ENCODE measurements at places on chromosomes 4 and X.

GRCh38 chr4:14743172-14743571, 259.1 kb upstream of the CPEB2 start:
- DNase-seq = no peak

DNA sequence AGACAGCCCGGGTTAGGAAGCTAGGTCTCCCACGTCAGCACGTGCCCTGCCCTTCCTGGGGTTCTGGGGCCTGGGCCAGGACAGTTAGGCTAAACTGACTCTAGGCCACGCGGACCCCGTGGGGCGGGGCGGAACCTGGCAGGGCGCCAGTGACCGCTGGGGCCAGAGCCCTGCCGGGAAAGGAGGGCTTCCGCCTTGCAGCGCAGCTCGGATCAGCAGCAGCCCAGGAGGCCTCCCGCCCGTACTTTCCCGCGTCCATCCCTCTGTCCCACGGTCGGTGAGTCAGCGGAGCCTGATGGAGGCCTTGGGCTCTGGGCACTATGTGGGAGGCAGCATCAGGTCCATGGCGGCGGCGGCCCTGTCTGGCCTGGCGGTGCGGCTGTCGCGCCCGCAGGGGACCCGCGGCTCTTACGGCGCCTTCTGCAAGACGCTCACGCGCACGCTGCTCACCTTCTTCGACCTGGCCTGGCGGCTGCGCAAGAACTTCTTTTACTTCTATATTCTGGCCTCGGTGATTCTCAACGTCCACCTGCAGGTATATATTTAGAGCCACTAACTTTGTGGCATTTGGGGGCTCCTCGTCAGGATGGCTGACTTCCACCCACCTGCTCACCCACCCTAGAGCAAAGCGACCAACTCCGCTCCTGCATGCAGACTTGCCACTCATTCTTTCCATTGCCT, at the start of gene SMIM10:
TSS of gene SMIM10 (plus strand) at position 191 of the 681 bp plus-strand sequence. CDS start at position 296, 105 bp downstream.
- no peak for DNase-seq

DNA sequence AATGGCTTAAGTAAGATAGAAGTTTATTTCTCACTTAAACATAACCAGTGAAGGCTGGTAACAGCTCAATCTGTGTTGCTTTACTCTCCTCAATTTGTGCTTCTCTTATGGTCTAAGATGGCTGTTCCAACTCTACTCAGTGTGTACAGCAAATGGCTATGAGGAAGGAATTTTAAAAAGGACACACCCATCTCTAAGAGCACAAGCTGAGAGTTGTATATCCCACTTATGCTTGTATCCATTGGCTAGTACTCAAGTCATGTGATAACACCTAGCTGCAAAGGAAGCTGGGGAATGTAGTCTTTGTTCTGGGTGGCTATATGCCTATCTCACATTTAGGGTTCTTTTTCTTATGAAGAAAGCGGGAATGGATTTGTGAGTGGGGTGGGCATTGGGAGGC, 63.3 kb downstream of the GPAT3 start:
- DNase-seq = no peak

DNA sequence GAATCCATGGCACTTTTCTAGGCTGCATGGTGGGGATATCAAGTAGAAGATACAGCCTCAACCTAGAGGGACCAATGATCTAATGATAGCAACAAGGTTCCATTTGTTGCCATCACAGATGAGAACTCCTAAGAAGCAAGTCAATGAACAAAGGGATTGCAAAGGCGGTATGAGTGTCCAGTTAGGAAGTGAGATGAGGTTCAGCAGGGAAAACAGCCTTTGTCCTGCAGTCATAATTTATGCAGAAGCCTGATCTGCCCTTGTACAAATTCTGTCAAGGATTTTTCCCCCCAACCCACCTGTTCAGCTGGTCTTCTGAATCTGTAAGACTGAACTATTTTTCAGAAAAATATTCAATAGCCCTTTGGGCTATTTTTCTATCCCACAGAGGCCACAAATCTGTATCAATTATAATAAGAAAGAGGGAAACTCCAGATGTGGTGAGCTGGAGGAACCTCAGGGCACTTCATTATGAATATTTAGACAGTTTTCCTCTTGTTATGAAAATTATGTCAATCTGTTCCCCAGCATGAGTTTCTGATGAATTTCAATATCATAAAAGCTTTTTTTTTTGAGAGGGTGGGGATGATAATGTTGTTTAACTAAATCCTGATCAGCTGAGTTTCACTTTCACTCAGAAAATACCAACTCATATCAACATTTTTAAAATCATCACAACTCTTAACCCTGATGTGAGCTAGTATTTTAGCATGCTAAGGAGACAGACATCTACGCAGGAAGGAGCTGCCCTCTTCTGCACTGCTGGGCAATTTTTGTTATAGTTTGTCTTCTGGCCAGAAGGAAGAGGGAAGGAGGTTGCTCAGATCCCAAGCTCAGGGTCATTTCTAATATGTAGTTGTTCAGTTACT, 127.2 kb upstream of the MAP3K15 start:
- DNase-seq = no peak

DNA sequence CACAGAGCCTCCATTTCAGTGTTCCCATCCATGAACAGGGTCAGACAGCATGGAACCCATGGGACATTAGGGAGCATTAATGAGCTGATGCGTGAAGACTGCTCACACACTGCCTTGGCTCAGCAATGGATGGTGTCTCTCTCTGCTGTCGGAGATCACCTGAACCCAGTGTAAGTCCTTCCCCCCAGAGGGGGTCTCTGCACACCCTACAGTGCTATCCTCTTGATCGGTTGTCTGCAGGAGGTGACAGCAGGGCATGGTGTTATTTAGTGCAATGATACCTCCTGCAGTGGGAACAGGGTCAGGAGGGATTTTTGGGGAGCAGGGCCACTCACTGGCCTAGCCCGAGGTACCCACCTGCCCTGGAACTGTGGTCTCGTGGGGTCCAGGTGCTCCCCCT, 25.6 kb downstream of the APELA start:
- DNase-seq = no peak

- no peak for DNase-seq
Observed at GRCh38 chr4:180809439-180809838, 1433.8 kb upstream of the TENM3 start.

- no peak for DNase-seq
Observed at GRCh38 chrX:15694941-15695451, 30.4 kb upstream of the CLTRN start.

GRCh38 chr4:1720163-1720983, 750 bp downstream of the TMEM129 start:
- DNase-seq = no peak

DNA sequence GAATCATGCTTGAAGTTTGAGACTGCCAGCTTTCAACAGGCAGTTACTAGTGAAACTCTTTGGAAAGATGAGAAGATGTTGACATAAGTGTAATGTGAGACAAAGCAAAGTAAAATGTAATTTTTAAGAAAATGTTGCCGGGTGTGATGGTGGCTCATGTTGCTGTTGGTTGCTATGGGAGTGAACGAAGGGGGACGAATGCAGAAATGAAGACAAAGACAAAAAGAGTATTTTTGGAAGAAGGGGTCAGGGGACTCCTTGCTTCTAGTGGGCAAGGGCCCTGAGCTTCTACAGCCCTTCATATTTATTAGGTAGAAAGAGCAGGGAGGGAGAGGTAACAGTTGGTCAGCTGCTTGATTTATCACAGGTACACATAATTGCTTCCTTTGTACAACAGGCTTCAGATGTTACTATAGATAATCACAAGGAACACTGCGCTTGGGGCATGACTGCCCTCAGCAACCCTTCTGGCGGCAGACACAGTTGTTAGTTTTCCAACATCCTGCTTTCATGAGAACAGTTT, 11.9 kb upstream of the UGDH start:
- no peak for DNase-seq
